ENCODE measurements at places on chromosomes 2 and 18.
A peak's percentile ranks its signal among the peaks of the same experiment; 100 is the strongest.

- peaks cover 67% of the 10 kb centered on the region for H3K4me1 ChIP-seq
- no peaks in the 10 kb centered on the region for H3K36me3 ChIP-seq
- peak overlapping the region; percentile 48 for H3K27ac ChIP-seq
- H3K4me3 ChIP-seq = no peak overlapping the region
Observed at GRCh38 chr2:64328415-64328722, 125.6 kb upstream of the LGALSL start.

GRCh38 chr2:18356676-18357075 is 203.8 kb downstream of the RDH14 start:
- H3K4me3 ChIP-seq = no peak overlapping the region
- H3K4me1 ChIP-seq = no peaks in the 10 kb centered on the region
- H3K27me3 ChIP-seq = peaks cover 3% of the 10 kb centered on the region
- no peak overlapping the region for H3K27ac ChIP-seq
- DNase-seq = no peak
- no peaks in the 10 kb centered on the region for H3K36me3 ChIP-seq

GRCh38 chr18:23487738-23488570 is 15.4 kb upstream of the RMC1 start:
- H3K27ac ChIP-seq = peak overlapping the region; percentile 27
- no peaks in the 10 kb centered on the region for H3K27me3 ChIP-seq
- no peak overlapping the region for H3K4me3 ChIP-seq
- DNase-seq = no peak
- H3K36me3 ChIP-seq = peaks cover 17% of the 10 kb centered on the region
- peaks cover 36% of the 10 kb centered on the region for H3K4me1 ChIP-seq

DNA sequence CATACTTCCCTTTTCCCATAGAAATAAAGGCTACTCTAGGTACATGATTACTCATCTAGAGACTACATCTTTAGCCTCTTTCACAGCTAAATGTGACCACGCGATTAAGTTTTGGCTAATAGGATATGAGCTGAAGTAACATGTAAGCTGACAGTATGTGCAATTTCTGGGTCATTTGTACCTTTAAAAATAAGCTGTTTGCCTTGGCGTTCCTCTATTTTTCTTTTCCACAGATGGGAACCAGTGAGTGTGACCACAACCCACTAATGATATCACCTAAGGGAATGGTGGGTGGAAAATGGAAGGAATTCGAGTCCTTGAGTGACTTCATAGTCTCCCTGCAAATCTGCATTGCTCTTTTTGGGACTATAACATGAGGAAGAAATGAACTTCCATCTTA is 11.7 kb upstream of the NABP1 start:
- H3K27me3 ChIP-seq = no peaks in the 10 kb centered on the region
- H3K36me3 ChIP-seq = no peaks in the 10 kb centered on the region
- H3K4me3 ChIP-seq = no peak overlapping the region
- no peak for DNase-seq
- H3K4me1 ChIP-seq = no peaks in the 10 kb centered on the region

DNA sequence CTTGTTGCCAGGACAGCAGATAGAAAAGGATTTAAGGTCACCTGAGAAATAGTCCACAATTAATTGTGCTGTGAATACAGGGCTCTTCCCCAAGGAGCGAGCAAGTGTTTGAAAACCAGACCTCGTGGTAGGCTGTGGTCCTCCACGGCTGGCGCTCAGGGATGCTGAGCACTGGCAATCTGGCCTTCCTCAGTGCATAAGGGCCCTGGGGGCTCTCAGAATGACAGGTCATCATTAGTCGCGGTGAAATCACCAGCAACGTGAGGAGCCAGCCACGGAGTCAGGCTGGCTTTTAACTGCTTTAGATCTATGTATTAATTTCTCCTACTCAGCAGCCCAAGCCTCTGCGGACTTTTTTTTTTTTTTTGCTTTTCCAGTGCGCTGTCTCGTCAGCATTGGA is 148.5 kb downstream of the FHOD3 start:
- DNase-seq = no peak
- H3K27ac ChIP-seq = peak overlapping the region; percentile 46
- H3K36me3 ChIP-seq = peaks cover 26% of the 10 kb centered on the region
- H3K4me1 ChIP-seq = peaks cover 59% of the 10 kb centered on the region

GRCh38 chr2:241030883-241031282 is 32.5 kb downstream of the SNED1 start:
- peaks cover 9% of the 10 kb centered on the region for H3K36me3 ChIP-seq
- no peak for DNase-seq
- H3K27ac ChIP-seq = no peak overlapping the region
- no peak overlapping the region for H3K4me3 ChIP-seq

GRCh38 chr18:23177433-23178072 is 42.3 kb downstream of the CABLES1 start:
- H3K4me1 ChIP-seq = peaks cover 51% of the 10 kb centered on the region
- H3K27me3 ChIP-seq = peaks cover 4% of the 10 kb centered on the region
- DNase-seq = no peak

GRCh38 chr2:229815342-229815741 is 101.0 kb upstream of the DNER start:
- H3K4me1 ChIP-seq = no peaks in the 10 kb centered on the region
- no peak overlapping the region for H3K27ac ChIP-seq
- no peak for DNase-seq
- H3K27me3 ChIP-seq = no peaks in the 10 kb centered on the region
- H3K36me3 ChIP-seq = peaks cover 38% of the 10 kb centered on the region
- H3K4me3 ChIP-seq = no peak overlapping the region

- H3K4me1 ChIP-seq = peaks cover 6% of the 10 kb centered on the region
- no peak for DNase-seq
- no peak overlapping the region for H3K27ac ChIP-seq
- H3K27me3 ChIP-seq = peaks cover 7% of the 10 kb centered on the region
- no peaks in the 10 kb centered on the region for H3K36me3 ChIP-seq
- H3K4me3 ChIP-seq = no peak overlapping the region
Observed at GRCh38 chr2:34093790-34094189, 494.7 kb upstream of the FAM98A start.
